ENCODE measurements at places on chromosomes 11 and 22.

GRCh38 chr22:24961217-24961844 lies 8.8 kb downstream of the KIAA1671 start:
- DNase-seq, result no peak

DNA sequence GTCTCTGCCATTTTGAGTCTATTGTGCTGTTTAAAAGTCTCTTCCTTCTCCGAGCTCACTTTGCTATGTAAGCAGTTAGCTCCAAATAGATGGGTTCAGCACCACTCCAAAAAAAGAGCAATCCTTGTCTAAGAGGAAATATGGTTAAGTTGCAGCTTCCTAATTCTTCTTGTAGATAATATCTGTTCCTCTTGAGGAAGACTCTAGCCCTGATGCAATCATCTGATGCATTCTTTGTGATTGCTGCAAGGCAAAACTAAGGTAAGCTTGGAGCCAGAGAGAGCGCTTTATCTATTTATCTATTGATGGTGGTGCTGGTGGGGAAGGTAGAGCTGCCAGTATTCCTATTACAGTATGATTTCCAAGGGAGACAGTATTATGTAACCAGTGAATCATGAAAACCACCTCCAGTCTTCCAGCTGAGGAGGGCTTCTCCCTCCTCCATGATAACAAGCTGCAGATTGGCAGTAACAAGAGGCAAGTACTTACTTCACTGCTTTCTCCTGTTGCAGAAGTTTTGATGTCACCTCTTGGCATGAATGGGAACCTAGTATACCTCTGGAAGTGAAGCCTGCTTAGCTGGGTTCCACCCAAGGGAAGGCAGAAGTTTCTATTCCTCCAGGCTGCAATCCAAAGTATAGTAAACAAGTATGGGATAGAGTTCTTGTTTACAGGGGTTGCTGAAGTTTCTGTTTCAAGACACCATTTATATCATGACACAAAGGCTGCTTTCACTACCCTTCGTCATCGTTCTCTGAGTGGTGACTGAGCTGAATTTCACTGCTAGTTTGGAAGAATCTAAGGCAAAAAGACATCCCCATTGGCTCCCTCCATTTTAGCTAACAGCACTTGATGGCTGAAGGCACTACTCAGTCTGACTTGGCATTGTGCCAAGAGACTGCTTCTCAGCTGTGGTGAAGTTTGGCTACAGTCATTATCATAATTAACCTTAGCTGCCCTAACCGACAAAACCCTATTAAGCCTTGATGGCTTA lies 49.7 kb downstream of the FDX1 start:
- DNase-seq, result no peak

GRCh38 chr11:114889594-114890011 lies 211.3 kb downstream of the NXPE2 start:
- no peak for DNase-seq

DNA sequence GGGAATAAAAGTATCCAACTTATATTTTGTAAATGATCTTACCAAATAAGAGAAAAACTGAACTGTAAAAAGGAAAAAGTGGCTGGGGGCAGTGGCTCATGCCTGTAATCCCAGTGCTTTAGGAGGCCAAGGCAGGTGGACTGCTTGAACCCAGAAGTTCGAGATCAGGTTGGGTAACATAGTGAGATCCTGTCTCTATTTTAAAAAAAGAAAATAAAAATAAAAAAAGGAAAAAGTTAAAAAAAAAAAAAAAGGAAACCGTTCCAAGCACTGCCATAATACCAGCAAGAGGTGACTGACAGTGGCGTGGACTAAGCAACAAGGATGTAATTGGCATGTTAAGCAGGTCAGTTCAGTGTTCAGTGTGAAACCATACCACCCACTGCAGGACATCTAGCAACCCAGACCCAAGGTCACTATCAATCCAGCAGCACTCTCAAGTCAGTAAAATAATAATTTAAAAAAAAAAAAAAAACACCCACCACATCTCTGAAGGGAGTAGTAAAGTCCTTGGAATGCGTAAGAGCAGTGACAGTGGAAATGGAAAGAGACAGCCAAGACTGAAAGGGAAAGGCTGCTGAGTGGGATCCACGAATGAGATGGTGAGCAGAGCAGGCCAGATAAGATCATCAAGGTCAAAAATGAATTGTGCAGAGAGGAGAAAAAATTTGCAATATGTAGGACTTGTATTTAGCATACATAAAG lies 43.6 kb downstream of the MAPK1 start:
- DNase-seq, result no peak
